Stimulated activated CD4-positive, alpha-beta T cell treated with anti-CD3 and anti-CD28 coated beads, TNF-alpha, amount 100 ng/mL, for 48 hours (primary cell): ENCODE measurements at places on chromosomes 11 and 22.

- DNase-seq = no peak
Observed at GRCh38 chr11:5737670-5738392, 1.6 kb downstream of the OR56B1 start.

DNA sequence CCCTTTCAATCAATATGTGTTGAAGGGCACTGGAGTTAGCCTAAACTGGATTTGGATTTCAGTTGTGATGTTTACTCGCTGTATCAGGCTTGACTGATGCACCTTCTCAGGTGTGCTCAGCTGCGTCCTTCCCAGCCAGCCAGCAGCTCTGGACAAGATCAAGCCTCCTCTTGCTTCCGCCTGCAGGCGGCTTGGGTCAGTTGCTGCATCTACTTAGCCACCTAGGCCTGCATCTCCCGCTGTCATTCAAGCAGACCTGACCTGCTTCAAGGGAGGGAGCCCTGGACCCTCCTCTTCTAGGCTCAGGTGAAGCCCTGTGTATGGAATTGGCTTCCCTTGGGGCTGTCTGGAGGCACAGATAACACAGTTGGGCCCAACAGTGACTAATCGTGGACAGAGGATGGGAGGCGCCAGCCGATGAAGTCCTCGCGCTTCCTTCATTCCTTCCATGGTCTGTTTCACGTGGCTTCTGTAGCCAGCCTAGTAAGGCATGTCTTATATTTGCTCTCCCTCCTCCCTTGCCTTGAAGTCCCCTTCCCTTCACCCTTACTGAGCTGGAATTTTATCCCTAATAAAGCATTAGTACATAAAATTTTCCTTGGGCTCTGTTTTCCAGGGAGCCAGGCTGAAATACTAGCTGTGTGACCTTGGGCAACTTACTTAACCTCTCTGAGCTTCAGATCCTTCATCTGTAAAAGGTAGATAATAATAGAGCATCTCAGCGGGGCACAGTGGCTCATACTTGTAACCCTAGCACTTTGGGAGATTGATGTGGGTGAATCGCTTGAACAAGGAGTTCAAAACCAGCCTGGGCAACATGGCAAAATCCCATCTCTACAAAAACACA, 2.1 kb upstream of the LHFPL7 start:
- DNase-seq = no peak

GRCh38 chr22:46390652-46391301, 55.3 kb downstream of the TRMU start:
- DNase-seq = no peak

DNA sequence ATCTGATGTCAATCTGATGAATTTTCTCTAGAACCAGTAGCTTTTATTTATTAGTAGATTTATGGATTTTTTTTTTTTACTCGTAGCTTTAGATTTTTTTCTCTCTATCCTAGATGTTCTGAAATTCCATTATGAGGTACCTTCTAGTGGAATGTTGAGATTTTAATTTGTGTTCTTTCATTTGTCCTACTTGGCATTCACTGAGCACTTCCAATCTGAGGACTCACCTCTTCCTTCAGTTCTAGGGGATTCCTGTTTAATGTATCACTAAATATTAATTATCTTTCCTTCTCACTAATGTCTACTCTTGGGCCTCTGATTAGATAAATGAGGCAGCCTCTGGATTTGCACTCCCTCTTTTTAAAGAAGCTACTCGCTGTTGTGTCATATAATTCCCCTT, 40.2 kb upstream of the WNT7B start:
- no peak for DNase-seq

DNA sequence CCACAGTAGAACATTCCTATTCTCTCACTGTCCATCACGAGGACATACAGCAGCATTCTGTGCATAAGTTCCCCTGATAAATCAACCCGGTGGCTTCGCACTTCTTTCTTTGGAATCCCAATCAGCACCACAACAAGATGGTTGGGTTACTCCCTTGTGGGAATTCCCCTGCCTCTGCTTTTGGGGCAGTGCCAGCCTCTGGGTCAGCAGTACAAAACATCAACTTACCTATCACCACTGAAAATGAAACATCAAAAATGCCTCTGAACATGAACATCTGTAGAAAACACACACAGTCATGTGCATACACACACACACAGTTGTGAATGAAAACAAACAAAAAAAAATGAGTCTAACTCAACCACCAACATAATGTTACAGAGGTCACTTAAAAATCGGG, 79.3 kb downstream of the KCNA4 start:
- DNase-seq = no peak

DNA sequence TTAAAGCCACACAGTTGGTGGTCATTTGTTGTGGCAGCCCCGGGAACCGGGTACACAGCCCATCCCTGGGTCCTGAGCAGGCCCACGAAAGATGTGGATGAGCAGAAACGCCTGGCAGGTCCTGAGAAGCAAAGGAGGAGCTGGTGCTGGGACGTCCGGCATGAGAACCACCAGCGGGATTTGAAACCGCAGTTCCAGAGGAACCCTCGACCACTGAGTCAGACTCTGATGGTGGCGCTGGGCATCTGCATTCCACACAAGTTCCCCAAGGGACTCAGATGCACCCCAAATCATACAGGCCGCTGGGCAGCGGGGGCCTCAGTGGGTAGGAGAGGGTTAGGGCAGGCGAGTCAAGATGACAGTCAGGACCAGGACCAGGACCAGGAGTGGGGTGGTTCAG, 363.0 kb downstream of the SHANK2 start:
- DNase-seq = no peak

GRCh38 chr11:43327987-43328386, 16.2 kb downstream of the API5 start:
- DNase-seq = no peak

- no peak for DNase-seq
Observed at GRCh38 chr22:38417252-38418060, 37.5 kb downstream of the KCNJ4 start.
